H9 (cell line): ENCODE measurements at places on chromosomes 1 and 21. TPM values are rescaled to one million over a fixed set of nuclear protein-coding genes. Genes with fewer than 3 reads are reported as not detected.

- no peaks in the 10 kb centered on the region for H3K36me3 ChIP-seq
- H3K4me3 ChIP-seq: no peak overlapping the region
- no peaks in the 10 kb centered on the region; the same call in 1 of the 2 replicates for H3K4me1 ChIP-seq
- no peaks in the 10 kb centered on the region for H3K27me3 ChIP-seq
- H3K27ac ChIP-seq: no peak overlapping the region
These were observed 188.2 kb downstream of the OMA1 start for GRCh38 chr1:58358346-58358745.

Gene S1PR1
- 0.24 and 0.26 TPM in 2 replicates for total RNA-seq

DNA sequence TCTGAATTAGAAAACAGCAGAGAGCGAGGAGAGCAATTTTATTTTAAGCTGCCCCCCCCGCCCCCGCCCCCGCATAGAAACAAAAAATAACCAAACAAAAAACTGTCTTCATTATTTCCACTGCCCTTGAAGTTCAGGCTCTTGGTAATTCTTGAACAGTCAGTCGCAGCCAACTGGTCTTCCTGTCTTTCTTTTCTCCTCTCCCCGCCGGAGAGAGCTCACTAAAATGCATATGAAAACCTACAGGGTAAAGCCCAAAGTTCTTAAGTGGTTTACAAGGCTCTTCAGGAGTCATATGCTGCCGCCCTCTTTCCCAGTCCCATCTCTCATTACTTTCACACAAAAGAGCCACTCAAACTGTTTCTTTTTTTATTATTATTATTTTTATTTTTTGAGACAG, 1.1 kb upstream of the ANKRD35 start:
- DNase-seq: no peak
- no peaks in the 10 kb centered on the region for H3K4me1 ChIP-seq
- H3K4me3 ChIP-seq: peak overlapping the region; percentile 24; the same call in 1 of the 2 replicates

- no peak overlapping the region for H3K4me3 ChIP-seq
- peak; percentile 14 for DNase-seq
- H3K27me3 ChIP-seq: no peaks in the 10 kb centered on the region
These were observed 44.0 kb downstream of the URB1 start for GRCh38 chr21:32348604-32349332.

DNA sequence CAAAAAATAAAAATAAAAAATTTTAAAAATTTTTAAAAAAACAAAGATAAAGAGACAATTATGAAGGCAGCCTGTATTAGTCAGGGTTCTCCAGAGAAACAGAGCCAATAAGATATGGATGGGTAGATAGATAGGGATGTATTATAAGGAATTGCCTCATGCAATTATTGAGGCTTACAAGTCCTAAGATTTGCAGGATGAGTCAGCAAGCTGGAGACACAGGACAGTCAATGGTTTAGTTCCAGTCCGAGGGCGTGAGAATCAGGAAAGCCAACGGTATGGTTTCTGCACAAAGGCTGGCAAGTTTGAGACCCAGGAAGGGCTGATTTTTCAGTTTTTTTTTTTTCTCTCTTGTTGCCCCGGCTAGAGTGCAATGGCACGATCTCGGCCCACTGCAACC, 24.1 kb upstream of the EIF4G3 start:
- H3K4me3 ChIP-seq: no peak overlapping the region
- H3K27me3 ChIP-seq: no peaks in the 10 kb centered on the region
- no peak overlapping the region for H3K27ac ChIP-seq
- H3K4me1 ChIP-seq: no peaks in the 10 kb centered on the region
- H3K36me3 ChIP-seq: no peaks in the 10 kb centered on the region
- DNase-seq: no peak

- H3K4me3 ChIP-seq: 0 out of 2 replicates have a peak within 1 kb of the TSS, but pooled peaks have one; percentile 3
- no peaks in the 10 kb centered on the region for H3K36me3 ChIP-seq
- no peak within 1 kb of the TSS for H3K27ac ChIP-seq
- peaks cover 55% of the 10 kb centered on the region; the same call in 1 of the 2 replicates for H3K27me3 ChIP-seq
These were observed at the start of gene RXRG for GRCh38 chr1:165444897-165445370. Gene RXRG (minus strand): TSS chr1:165445126. CDS start chr1:165444893, 233 bp downstream.

- H3K36me3 ChIP-seq: no peaks in the 10 kb centered on the region
- H3K27ac ChIP-seq: no peak overlapping the region
- H3K4me3 ChIP-seq: no peak overlapping the region
- DNase-seq: peak; percentile 54
- no peaks in the 10 kb centered on the region for H3K27me3 ChIP-seq
These were observed 98.2 kb upstream of the ARTN start for GRCh38 chr1:43835082-43836021.

Gene TXNDC12
- 76.8 and 82.1 TPM in 2 replicates for total RNA-seq

GRCh38 chr1:197692965-197693364, 82.3 kb downstream of the DENND1B start:
- no peak overlapping the region for H3K4me3 ChIP-seq
- peaks cover 11% of the 10 kb centered on the region for H3K36me3 ChIP-seq
- no peaks in the 10 kb centered on the region for H3K27me3 ChIP-seq
- no peak for DNase-seq
- no peaks in the 10 kb centered on the region for H3K4me1 ChIP-seq

DNA sequence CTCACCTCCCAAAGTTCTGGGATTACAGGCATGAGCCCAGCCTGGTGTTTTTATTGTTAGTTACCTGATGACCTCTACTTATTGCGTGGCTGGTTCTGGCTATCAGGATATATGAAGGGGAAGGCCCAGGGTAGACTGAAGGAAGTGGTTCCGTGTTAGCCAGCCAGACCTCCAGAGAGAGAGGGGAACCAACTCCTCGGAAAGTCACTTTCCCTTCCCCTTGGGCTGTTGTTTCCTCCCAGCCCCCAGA, 2.5 kb upstream of the RCSD1 start:
- no peak overlapping the region for H3K27ac ChIP-seq
- no peak overlapping the region for H3K4me3 ChIP-seq
- no peaks in the 10 kb centered on the region; the same call in 1 of the 2 replicates for H3K36me3 ChIP-seq
- H3K27me3 ChIP-seq: peaks cover 21% of the 10 kb centered on the region
- no peak for DNase-seq
- peaks cover 7% of the 10 kb centered on the region; the same call in 1 of the 2 replicates for H3K4me1 ChIP-seq

Gene NMNAT2
- total RNA-seq: 11.4 and 11.5 TPM in 2 replicates
